Hippocampal formation (tissue), 2 donors: ENCODE measurements at places on chromosomes 2 and 18.

GRCh38 chr18:13382954-13383827 is 164.6 kb downstream of the LDLRAD4 start:
- DNase-seq: no peak

DNA sequence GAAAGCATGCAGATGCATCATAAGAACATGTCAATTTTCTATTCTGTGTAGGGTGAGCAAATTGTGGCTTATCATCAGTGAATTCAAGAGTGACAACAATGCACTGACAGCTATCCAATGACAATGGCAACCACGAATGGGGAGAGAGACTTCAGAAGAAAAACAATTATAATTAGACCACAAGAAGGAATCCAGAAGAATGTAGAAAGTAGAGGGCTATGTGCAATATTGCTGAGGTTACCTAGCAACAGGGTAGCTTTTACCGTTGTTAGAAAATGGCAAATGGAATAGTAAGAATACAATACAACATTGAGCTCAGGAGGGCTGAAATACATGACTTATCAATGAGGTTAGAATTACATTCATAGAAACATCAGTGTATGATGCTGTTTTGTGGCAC is 71.1 kb upstream of the SESTD1 start:
- DNase-seq: no peak

DNA sequence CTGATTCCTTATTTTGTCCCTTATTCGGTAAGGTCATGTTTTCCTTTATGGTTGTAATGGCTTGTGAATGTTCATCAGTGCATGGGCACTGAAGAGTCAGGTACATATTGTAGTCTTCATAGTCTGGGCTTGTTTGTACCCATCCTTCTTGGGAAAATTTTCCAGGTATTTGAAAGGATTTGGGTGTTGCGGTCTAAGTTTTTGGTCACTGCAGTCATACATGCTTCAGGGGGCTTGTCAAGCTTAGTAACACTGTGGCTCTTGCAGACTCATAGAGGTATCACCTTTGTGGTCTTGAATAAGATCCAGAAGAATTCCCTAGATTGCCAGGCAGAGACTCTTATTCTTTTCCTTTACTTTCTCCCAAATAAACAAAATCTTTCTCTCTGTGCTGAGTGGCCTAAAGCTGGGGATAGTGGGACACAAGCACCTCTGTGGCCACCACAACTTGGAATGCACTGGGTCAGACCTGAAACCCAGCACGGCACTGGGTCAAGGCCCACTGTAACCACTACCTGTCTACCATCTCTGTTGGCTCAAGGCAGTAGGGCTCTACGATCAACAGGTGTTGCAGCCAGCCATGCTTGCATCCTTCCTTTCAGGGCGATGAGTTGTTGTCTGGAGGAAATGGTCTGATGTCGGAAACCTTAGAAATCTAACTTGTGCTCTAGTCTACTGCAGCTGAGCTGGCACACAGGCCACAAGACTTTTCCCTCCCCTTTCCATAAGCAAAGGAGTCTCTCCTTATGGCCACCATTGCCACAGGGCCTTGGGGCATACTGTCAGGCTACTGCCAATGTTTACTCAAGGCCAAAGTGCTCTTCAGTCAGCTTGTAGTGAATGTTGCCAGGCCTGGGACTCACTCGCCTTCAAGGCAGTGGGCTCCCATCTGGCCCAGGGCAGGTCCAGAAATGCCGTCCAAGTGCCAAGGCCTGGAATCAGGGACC is 21.5 kb downstream of the IL1RN start:
- DNase-seq: no peak

- DNase-seq: no peak
These were observed 414.3 kb upstream of the RGPD4 start for GRCh38 chr2:107412209-107412904.

DNA sequence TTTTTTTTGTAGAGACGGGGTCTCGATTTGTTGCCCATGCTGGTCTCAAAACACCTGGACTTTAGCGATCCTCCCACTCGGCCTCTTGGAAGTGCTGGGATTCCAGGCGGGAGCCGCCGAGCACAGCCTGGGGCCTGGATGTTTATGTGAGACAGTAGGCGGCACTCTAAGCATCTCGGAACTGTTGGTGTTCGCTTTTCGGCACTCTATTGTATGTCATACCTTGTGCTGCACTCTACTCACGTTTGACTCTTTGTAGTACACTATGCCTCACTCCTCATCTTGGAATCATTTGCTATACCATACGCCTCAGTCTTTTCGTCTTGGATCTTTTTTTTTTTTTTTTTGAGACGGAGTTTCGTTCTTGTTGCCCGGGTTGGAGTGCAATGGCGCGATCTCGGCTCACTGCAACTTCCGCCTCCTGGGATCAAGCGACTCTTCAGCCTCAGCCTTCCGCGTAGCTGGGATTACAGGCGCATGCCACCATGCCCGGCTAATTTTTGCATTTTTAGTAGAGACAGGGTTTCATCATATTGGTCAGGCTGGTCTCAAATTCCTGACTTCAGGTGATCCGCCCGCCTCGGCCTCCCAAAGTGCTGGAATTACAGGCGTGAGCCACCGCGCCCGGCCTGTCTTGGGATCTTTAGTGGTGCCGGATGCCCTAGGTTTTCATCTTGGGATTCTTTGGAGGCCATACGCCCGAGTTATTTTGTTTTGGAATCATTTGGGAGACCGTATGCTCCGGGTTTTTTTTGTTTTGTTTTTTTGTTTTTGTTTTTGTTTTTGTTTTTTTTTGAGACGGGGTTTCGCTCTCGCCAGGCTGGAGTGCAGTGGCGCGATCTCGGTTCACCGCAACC is 24.2 kb upstream of the ZDBF2 start:
- DNase-seq: no peak

DNA sequence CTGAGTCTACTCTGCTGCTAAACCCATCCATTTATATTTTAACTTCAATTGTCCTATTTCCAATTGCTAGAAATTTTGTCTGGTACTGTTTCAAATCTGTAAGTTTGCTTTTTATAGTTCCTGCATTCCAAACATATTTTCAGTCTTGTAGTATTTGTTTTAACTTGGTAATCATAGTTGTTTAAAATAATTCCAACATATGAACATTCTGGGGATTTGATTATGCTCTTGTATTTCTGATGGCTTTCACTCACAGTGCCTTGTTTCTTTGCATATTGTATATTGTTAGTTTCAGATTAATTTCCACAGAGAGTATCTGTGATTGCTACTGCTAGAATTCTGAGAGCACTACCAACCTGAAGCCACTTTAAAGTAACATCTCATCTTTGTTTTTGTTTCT is 202.4 kb downstream of the ETAA1 start:
- no peak for DNase-seq

DNA sequence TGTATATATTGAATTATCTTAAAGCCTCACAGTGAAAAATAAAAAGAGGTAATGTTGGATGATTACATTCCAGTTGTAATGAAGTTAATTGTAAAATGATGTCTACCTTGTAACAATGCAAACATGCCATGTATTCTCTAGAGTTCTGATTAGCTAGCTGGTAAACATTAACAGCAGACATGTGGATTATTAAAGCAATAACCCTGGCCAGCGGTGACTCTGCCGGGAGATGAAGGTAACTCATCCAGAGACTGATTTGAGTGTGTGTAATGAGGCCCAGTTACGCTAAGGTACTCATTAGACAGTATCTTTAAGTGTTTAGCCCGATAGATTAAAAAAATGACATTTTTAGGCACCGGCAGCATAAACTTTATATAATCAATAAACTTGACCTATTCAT is 79.6 kb upstream of the REV1 start:
- DNase-seq: no peak

- DNase-seq: no peak
These were observed 199.4 kb upstream of the CDH20 start for GRCh38 chr18:61133783-61134182.

GRCh38 chr18:46386788-46387187 is 270.2 kb downstream of the LOXHD1 start:
- DNase-seq: peak; percentile 6

DNA sequence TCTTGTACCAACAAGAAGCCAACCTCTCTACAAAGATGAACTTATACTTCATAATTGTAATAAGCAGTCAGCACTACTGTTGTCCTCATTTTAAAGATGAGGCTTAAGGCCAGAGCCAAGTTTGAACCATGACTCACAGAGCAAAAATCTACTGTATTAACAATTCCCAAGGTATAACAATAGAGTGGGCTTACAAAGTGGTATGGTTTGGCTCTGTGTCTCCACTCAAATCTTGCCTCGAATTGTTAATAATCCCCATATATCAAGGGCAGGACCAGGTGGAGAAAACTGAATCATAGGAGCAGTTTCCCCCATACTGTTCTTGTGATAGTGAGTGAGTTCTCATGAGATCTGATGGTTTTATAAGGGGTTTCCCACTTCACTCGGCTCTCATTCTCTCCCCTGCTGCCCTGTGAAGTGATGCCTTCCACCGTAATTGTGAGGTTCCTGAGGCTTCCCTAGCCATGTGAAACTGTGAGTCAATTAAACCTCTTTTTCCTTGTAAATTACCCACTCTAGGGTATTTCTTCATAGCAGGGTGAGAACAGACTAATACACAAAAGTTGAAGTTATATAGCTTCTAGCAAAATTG is 19.5 kb downstream of the MRPL44 start:
- DNase-seq: no peak

DNA sequence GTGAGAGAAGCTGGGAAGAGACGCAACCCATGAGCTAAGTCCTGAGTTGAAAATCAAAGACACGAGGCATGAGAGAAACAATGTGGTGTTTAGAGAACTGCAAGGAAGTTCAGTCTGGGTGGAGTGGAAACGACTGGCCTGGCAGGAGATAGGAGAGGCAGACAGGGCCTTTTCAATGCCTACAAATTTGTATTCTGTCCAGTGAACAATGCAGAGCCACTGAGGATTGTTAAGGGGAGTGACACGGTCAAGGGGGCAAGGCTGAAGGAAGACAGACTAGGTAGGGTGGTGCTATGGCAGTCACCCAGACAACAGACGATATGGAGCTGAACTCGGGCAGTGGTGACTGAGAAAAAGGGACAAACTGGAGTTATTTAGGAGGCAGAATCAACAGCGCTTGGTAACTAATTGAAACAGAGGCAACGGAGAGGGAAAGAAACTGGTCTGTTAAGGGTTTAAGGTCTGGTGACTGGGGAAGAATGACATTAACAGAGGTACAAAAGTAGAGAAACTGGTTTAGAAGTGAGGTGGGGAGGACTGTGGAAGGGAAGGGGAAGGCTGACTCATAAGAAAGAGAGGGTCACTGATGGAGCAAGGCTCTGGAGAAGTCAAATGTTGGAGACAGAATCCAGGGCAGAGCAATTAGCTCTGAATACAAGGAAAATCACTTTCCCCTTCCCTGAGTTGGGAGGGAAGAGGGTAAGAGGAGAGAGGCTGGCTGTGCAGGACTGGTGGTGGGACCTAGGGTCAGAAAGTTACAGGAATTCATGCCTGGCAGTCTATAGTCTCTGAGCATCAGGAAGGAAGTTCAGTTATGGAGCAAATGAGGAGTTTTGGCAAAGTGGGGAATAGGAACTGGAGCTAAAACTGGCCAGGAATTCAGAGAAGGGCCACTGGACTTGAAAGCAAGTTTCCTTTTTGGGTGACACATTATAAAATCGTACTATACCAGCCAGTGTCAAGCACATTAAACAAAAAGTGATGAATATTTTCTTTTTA is 63.4 kb upstream of the CHRNA1 start:
- DNase-seq: no peak

GRCh38 chr2:203869223-203870042 is 1.9 kb downstream of the CTLA4 start:
- no peak for DNase-seq

GRCh38 chr18:44536046-44536445 is 144.6 kb upstream of the SETBP1 start:
- no peak for DNase-seq

DNA sequence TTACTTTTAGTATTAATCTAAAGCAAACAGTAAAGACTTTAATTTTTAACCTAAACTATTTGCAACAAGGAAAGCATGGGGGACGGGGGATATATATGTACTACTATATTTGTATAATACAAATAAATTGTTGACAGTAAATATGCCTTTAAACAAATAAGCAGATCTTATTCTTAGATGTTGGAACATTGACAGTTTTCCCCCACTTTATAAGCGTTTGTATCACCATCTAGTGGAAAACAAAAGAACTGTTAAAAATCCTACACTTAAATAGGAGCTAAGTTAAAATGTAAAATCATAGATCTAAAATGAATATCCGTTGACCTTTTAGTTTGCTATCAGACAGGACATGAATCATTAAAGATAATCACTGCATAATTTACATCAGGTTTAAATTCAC is 50.0 kb downstream of the RBBP8 start:
- peak; percentile 37 for DNase-seq

GRCh38 chr2:165197346-165197745 is 6.5 kb downstream of the SCN3A start:
- DNase-seq: no peak

DNA sequence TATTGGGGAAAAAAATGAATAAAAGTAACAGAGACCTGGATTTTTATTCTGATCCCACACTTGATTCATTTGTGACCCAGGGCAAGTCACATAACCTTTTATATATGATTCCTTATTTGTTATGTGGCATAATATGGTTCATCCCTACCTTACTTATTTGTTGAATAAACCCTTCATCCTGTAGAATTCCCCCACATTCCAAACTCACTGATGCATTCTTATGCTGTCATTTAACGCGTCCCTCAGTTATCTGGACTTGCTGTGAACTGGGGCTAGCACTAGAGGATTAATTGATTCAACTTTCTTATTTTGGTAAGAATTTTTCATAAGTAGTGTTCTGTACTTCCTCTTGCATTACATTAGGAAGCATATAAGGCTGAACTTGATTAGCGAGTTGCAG is 384.7 kb upstream of the RAB12 start:
- no peak for DNase-seq

GRCh38 chr2:226536410-226536809 is 263.2 kb downstream of the IRS1 start:
- no peak for DNase-seq

DNA sequence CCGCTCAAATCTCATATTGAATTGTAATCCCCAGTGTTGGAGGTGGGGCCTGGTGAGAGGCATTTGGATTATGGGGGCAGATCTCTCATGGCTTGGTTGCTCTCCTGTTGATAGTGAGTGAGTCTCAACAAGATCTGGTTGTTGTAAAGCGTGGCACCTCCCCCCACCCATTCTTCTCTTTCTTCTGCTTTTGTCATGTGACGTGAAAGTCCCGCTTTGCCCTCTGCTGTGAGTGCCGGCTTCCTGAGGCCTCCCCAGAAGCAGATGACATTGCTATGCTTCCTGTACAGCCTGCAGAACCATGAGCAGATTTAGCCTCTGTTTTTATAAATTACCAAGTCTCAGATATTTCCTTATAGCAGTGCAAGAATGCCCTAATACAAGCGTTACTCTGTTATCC is 673.8 kb downstream of the ADCYAP1 start:
- DNase-seq: no peak

DNA sequence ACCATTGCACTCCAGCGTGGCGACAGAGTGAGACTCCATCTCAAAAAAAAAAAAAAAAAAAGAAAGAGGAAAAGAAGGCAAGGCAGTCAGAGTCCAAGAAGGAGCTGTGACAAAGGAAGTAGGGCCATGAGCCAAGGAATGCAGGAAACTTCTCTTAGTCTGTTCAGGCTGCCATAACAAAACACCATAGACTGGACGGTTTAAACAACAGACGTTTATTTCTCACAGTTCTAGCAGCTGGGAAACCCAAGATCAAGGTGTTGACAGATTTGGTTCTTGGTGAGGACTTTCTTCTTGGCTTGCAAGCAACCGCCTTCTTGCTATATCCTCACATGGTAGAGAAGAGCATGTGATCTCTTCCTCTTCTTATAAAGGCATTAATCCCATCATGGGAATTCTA is 13.1 kb upstream of the SUMO1 start:
- DNase-seq: no peak
